Lung microvascular endothelial cell (primary cell): ENCODE measurements at places on chromosomes 7 and 10.
A peak's percentile ranks its signal among the peaks of the same experiment; 100 is the strongest.

DNA sequence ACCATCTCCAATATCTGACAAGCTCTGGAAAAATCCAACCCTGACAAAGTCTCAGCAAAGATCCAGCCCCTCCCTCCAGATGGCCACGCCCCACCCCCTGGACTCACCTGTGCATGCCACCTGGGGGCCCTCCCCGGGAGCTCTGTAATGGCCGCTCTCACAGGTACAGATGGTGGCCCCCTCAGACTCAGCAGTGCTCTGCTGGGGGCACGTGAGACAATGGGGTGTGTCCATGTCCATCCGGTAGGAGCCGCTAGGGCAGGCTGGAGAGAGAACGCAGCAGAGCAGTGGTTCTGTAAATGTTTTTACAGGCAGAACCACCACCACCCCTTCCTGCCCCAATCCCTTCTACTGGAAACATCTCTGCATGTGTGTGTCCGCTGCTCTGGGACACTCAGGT is 9.5 kb downstream of the EPHA1 start:
- DNase-seq, result peak; percentile 55

DNA sequence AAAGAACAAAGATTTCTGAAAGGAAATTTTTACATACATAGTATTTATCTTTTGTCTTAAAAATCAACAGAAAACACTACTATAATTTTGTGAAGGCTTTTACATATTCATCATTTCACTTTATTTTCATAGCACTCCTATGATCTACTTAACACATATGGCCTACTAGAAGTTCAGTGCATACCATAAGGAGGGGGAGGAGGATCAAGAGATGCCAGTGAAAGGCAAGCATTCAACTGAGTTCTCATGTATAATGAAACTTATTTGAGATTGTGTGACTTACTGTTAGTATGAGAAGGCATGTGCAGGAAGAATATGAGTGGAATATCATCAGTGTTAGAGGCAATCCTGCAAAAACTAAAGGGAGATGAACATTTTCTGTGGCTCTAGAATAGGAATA is 10.6 kb downstream of the BRAF start:
- no peak for DNase-seq

GRCh38 chr10:84172467-84173356 is 889 bp upstream of the GPR15LG start:
- no peak for DNase-seq

DNA sequence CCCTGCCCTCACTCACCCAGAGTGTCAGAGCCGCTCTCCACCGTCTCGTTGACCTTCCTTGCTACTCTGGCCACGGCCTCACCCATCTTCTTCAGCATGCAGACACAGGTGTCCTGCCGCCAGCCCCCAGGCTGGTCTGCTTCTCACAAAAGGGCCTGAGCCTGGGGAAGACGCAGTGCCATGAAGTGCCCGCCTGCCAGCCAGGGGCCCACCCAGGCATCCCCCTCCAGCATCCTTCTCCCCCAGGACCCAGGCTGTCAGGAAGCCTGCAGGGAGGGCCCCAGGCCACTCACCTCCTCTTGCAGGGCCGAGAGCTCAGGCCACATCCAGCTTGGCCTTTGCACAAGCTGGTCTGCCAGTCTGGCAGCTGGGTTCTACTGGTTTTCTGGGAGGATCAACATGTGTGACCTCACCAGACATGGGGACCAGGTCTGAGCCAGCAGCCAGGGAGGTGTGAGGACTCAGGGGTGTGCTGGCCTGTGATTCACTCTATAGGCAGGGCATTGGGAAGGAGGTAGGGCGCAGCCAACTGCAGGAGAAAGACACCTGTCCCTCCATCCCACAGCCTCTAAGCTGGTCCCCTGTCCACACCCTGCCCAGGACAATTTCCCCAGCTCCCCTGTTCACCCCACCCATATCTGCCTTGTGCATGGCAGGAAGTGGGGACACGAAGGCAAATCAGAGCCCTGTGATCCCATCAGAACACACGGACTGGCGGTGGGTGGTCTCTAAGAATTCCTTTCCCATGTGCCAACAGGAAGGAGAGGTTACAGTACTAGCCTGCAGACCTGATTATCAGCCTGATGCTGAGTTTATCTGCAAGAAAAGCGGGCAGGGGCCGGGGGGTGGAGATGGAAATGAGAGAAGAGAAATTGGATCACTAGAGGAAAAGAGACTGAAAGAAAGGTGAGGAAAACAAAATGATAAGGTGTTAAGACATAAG is 5.7 kb downstream of the LRRC20 start:
- peak; percentile 13 for DNase-seq

DNA sequence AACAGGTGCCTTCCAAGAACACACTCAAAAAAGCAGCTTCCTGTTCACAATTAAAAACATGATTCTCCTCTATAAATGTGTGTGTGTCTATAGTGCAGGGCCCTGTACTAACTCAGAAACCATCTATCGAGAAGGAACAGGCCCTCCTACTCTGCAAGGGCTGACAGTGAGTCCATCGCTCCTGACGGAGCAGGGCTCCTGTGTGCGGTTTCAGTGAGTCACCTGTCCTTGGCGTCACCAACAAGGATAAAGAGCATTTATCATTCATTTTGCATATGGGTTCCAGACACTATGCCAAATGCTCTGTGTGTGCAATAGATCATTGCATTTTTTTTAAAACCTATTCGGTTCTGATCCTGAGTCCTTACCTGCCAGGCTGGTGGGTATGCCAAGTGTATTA is 63.7 kb downstream of the TACC2 start:
- no peak for DNase-seq

- no peak for DNase-seq
Measured at GRCh38 chr10:100894033-100894432, 18.7 kb upstream of the SLF2 start.

GRCh38 chr7:129989466-129989865 is 36.7 kb upstream of the UBE2H start:
- DNase-seq, result no peak

DNA sequence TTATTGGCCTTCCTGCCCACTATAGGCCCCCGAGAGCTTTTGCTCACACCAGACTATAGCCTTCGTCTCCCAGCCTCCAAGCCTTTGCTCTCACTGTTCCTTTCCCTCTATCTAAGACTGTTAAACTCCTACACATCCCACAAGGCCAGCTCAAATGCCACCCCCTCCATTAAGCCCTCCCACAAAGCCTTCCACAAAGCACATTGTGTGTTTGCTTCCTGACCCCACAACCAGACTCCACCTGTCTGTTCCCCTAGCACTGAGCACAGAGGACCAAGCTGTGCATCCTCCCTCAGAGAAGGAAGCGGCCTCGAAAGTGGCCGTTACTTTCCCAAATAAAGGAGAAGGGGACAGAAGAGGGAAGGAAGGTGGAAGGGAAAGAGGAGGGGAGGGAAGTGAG is 1.3 kb downstream of the LOXL4 start:
- no peak for DNase-seq

GRCh38 chr7:94509887-94510581 is 425 bp downstream of the CASD1 start:
- peak; percentile 63 for DNase-seq

GRCh38 chr7:5619419-5620130 is 161.9 kb downstream of the RNF216 start:
- no peak for DNase-seq

GRCh38 chr10:123527151-123527550 is 139.0 kb upstream of the GPR26 start:
- no peak for DNase-seq

GRCh38 chr7:69663911-69664832 is 65.9 kb downstream of the AUTS2 start:
- no peak for DNase-seq
